ENCODE measurements at places on chromosomes 2 and 18.

DNA sequence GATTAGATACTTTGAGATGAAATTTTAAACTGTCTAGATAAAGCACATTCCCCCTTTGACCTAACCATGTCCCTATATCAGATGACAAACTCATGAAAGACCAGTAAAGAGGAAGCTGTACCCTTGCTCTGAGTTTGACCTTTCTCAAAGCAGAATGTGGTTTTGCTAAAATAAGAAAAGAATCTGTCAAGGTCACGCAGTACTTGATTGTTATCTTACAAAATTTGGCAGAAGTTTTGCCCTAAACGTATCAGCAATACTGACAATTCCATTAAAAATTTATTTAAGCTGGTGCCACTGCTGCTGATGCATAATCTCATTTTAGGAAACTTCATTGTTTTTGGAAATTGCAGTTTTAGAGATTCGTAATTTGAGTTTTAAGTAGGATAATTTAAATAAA lies 31.2 kb upstream of the GALM start:
- DNase-seq, result no peak

DNA sequence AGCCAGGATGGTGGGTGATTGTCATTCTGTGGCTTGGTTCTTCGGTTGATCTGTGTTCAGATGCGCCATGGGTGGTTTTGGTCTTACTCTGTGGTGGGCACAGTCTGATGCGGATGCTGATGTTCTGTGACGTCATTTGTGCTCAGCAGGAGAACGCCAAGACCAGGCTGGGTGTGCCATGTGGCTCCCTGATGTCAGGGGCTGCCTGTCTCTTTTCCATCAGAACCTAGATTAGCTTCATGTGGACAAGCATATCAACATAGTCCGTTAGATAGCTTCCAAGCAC lies 100.6 kb upstream of the ARL4C start:
- DNase-seq, result no peak

GRCh38 chr2:236610991-236611821 lies 41.6 kb downstream of the ACKR3 start:
- no peak for DNase-seq

DNA sequence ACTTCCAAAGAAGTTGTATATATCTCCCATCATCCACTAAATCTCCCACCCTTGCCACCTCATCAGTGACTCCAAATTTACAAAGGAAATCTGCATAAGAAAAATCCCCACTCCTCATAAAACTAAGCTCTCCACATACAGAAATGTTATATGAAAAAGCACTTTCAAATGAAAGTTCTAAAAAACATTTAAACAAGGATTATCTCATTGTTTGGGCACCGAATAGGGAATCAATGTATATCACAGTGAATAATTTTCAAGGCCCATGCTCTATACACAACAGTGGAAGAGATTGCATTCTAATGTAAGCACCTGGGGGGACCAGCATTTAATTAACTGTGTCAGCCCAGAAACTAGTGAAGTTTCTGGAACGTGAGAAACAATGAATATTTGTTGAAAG lies 70.1 kb downstream of the OSR1 start:
- no peak for DNase-seq

- DNase-seq, result peak; percentile 71
Observed at GRCh38 chr2:238704471-238705225, 143.2 kb upstream of the TWIST2 start.

- DNase-seq, result no peak
Observed at GRCh38 chr2:138269765-138270164, 231.8 kb upstream of the SPOPL start.

DNA sequence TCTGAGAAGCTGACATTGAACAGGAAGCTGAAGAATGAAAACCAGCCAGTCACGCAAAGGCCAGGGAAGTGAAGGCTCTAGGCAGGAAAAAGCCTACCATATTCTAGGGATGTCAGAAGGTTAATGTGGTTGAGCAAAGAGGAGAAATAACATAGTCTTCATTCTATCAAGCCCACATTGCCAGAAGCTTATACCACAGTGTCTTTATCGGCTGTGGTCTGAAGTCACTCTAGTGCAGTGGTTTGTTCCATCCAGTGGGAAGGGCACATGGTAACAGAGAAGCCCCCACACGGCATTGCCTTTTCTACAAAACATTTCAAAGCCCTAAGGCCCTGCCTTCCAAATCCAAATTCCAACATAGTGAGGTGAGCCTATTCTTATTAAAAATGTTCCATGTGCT lies 311.3 kb downstream of the TNS1 start:
- DNase-seq, result no peak

DNA sequence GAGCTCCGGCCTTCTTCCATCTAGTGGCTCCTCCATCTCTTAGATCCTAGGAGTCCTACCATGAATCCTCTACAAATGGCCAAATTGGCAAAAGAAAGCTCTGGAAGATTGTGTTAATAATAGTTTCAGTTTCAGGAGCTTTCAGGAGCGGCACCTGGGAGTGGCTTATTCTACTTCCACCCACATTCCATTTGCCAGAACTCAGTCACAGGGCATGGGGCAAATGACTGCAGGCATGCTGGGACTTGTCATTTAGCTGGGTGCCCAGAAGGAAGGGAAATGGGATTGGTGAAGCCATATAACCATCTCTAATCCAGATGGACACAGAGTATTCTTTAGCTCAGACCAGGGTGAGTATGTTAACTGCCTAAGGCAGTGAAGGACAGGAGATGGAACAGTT lies 3.6 kb upstream of the LRATD1 start:
- DNase-seq, result peak; percentile 56

DNA sequence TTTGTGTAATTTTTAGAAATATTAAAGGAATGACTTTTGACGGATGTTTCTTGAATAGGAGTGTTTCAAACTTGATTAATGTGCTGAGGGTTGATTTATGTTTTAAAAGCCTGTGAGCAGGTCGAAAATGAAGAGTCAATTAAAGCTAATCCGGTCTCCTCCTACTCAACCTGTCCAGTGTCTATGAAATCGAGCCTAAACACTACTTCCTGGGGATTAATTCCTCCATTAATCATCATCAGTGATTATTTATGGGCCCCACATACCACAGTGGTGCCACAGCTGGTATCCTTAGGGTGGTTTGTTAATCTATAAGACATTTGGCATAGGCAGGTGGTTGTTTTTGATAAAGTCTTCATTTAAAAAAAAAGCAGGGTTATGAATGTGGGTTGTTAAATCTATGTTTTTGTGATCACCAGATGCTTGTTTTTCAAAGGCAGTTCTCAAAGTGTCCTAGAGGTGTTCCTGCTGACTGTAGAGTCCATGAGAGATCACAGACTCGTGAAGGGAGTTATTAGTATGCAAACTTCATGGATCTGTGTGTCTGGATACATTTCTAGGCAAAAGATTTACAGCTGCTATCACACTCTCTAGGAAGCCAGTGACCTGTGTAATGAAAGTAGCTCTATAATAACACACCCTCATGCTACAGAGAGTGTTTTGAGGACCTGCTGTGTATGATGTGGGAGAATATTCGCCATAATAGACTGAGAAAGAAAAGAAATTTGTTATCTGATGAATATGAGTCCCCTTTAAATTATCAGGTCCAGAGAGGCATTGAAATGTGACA lies 308.6 kb downstream of the AKAIN1 start:
- DNase-seq, result no peak

DNA sequence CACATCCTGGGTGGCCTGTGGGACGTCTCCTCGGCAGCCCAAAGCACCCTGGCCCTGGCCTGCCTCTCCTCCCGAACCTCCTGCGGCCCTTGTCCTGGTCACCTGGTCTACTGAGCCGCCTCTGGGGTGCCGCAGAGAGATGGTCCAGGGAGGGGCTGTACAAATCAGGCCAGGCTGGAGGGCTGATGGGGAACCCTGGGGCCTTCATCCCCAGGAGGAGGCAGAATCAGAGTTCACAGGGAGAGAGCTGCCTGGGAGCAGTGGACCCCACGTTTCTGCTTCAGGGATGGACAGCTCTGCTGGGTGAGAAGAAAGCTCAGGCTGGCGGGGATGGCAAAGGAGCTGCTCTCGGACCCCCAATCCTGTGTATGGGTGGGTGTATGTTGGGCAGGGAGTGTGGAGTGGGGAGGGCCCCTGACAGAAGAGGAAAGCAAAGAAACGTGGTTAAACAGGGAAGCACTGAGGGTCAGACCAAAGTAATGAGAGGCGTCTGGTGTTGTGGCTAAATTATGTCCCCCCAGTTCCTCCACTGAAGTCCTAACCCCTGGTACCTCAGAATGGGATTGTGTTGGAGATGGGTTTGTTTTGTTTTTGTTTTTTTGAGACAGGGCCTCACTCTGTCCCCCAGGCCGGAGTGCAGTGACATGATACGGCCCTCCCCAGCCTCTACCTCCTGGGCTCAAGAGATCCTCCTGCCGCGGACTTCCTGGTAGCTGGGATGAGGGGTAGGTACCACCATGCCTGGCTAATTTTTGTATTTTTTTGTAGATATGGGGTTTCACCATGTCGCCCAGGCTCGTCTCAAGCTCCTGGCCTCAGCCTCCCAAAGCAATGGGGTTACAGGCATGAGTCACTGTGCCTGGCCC lies 73.4 kb upstream of the SMAD7 start:
- DNase-seq, result peak; percentile 6

GRCh38 chr2:121255358-121255757 lies 29.6 kb downstream of the TFCP2L1 start:
- no peak for DNase-seq

- DNase-seq, result no peak
Observed at GRCh38 chr2:240456447-240457222, 21.2 kb downstream of the GPC1 start.

DNA sequence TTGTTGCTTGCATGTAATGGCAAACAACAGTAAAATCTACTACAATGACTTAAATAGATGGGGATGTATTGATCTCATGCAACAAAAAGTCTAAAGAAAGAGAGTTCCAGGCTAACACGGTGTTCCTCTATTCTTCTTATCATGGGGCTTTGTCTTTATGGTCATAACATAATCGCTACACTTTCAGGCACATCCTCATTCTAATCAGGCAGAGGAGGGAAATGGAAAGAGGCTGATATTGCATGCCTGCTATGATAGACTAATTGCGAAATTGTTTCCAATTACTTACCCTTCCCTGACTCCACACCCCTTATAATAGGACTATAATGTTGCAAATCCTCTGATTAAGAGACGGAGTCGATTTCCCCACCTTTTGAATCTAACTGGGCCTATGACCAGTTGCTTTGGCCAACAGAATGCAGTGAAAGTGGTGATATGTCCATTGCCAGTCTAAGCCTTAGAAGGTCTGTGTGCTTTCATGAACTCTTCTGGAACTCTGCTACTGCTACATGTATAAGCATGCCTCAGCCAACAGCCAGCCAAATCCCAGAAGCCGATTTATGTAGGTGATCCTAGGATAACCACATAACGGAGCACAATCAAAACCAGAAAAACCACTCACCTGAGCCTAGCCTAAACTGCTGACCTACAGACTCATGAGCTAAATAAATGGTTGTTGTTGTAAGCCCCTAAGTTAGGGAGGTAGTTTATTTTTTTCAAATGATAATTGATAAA lies 180.3 kb upstream of the TACR1 start:
- DNase-seq, result no peak

- no peak for DNase-seq
Observed at GRCh38 chr2:144409241-144409640, 110.7 kb downstream of the ZEB2 start.

DNA sequence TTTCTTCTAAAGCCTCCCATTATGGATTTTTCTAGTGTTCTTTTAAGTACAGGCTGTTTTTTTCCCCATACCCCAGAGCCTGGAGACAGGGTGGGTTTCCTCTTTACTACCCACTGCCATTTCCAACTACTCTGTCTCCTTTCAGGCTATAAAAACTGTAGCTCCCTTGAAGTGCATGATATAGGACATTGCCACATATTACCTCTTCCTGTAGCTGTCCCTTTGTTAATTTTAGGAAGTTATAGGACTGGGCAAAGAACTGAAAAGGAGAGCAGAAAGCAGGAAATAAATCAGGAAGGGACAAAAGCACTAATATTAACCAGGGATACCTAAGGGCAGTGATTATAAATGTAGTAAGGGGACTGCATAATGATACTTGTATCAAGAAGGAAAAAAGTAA lies 54.1 kb downstream of the VIL1 start:
- no peak for DNase-seq

GRCh38 chr2:44897406-44897805 lies 44.1 kb upstream of the SIX3 start:
- no peak for DNase-seq

- DNase-seq, result no peak
Observed at GRCh38 chr2:228917220-228917619, 353.9 kb downstream of the PID1 start.

DNA sequence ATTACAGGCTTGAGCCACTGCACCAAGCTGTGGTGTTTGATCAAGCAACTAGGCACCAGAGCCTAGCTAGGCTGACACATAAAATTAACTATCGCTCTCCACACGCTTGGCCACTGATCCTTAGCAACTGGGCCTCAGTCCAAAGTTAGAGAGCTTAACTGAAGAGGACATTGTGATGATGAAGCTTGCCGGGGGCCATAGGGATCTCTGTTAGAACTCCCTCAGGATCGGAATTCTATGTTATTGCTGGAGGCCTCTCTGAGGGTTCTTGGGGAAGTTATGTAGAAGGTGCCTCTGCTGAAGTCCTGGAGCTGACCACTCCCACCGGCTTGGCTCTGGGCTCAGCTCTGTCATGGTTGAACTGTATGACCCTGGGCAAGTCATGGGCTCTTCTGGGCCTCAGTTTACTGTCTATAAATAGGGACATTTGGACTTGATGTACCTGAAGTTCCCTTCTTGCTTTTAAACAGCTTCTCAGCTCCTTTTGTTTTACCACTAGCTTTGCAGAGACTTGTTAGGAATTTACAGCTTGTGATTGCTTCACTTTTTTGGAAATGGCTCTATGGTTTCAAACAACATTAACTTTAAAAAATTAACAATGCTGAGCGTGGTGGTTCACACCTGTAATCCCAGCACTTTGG lies 44.1 kb downstream of the GATA6 start:
- DNase-seq, result no peak

DNA sequence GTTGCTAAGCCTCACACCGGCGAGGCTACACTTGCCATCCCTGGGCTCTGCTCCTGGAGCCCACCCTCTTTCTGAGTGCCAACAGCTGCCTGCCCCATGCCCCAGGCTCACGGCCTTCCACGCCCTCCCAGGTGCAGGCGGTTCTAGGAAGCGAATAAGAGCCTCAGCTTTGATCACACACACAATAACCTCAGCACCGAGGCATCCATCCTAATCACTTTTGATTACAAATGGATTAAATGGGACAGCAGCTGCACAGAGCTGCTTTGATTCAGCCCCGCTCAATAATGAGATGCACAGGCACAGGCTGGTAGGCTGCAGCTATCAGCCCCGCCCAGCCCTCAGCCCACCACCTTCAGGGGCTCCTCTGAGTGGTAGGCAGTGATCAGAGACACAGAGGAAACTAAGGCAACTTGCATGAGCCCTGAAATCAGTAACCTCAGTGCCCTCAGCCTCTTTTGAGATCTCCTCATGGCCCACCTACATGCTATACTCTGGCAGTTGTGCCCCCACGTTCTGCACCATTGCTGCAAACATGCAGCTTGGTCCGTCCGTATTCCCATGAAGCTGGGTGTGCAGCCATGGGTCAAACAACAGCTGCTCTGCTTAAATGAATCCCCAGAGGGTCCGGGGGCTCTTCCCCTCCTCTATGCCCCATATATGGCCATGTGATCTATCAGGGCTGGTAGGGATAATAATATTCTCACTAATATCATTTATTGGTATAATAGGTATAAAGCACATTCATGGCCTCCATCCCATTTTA lies 171.4 kb downstream of the SETBP1 start:
- no peak for DNase-seq
